ENCODE measurements at places on chromosomes 4 and X. TPM values are rescaled to one million over a fixed set of nuclear protein-coding genes. Genes with fewer than 3 reads are reported as not detected.

Gene ODAPH
- total RNA-seq, result not detected

Gene STAP1
- total RNA-seq, result not detected

DNA sequence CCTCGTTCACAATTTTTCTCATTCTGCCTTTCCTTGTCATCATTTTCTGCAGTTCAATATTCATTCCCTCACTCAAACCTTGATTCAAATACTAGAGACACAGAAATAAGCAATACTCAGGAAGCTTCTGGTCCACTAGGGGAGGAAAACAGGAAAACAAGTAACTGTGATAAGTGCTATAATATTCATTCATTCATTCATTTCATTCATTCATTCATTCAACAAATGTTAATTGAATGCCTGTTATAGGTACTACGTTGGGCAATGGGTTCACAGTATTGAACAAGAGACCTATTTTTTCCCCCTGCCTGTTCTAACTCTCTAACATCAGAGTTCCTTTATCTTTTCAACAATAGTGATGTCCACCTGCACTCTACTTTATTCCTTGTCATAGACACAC is 104.0 kb downstream of the HDAC8 start:
- no peak for DNase-seq

DNA sequence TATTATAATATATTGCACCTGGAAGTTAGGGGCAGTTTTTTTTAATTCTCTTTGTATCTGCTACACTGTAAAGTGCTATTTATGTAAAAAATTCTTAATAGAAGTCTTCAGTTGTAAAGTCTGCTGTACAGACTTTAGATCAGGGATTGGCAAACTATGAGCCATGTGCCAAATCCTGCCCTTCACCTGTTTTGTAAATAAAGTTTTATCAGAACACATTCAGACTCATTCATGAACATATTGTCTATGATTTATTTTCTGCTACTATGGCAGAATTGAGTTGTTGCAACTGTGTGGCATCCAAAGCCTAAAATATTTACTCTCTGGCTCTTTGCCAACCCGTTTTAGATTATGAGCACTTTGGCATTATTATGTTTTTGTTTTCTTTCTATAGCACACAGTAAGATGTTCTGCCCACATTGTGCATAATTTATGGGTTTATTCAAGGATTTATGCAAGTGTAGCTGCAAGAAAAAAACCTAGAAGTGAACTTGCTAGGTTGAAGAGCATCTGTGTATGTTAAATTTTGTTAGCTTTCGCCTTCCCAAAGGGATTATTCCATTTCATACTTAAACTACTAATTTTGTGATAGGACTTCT is 56.9 kb downstream of the CLCN3 start:
- no peak for DNase-seq

Gene PCSK1N
- 8.9 TPM for total RNA-seq

GRCh38 chr4:67751260-67751659 is 2.9 kb downstream of the GNRHR start:
- no peak for DNase-seq

Gene MAGEB1
- not detected for total RNA-seq

DNA sequence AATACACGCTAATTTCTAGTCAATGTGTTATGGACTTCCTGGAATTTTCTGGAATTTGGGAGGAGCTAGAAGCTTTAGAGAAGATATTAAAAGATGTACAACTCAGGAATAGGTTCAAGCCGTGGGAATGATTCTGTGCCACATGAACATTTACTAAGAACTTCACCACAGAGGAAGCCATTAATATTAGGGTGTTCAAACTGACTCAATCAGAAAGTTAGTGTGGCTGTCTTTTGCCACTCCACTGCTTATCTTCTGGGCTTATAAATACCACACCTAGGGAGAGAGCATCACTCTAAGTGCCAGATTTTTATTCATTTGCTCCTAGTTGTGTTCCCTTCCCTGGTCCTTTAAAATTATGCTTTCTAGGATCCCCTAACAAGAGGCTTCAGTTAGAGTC is 409.8 kb downstream of the KCTD8 start:
- DNase-seq, result no peak

Gene WAS
- 0.39 TPM for total RNA-seq

DNA sequence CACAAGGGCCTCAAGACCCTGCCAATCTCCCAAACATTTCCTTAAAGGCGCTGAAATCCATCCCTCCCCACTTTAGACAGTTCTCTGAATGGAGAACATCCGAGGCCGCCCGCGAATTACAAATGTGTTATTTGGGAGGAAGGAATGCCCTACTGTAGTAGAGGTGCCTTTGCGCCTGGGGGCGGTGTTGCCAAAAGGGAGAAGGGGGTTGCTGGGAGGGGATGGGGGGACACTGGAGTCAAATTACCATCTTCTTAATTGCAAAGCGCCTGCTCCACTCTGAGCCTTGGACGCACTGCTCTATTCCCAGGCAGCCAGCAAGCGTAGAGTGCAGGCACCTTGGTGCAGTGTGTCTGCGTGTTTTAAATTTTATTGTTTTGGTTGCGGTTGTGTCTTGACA is 2.7 kb downstream of the TMEM255A start:
- DNase-seq, result no peak

- peak; percentile 22 for DNase-seq
These were observed 134.5 kb upstream of the KLF3 start for GRCh38 chr4:38529189-38530115.

DNA sequence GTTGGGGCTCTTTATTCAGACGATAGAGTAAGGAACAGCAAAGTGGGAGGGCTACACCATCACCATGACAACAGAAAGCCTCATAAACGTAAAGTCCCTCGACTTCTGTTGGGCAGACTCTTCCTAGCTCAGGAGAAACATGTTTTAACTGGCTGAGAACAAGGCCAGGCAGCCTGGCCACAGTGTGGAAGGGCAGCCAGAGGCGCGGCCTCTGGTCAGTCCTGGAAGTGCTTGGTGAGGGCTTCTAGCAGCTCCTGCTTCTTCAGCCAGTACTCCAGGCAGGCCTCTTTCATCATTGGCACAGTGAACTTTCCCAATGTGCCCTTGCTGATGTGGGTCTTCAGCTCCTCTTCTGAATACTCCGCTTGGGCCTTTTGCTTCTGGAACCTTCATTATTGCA is 690.9 kb downstream of the PCDH19 start:
- DNase-seq, result no peak

- peak; percentile 14 for DNase-seq
These were observed 833.9 kb upstream of the PRKX start for GRCh38 chrX:4547213-4547836.

DNA sequence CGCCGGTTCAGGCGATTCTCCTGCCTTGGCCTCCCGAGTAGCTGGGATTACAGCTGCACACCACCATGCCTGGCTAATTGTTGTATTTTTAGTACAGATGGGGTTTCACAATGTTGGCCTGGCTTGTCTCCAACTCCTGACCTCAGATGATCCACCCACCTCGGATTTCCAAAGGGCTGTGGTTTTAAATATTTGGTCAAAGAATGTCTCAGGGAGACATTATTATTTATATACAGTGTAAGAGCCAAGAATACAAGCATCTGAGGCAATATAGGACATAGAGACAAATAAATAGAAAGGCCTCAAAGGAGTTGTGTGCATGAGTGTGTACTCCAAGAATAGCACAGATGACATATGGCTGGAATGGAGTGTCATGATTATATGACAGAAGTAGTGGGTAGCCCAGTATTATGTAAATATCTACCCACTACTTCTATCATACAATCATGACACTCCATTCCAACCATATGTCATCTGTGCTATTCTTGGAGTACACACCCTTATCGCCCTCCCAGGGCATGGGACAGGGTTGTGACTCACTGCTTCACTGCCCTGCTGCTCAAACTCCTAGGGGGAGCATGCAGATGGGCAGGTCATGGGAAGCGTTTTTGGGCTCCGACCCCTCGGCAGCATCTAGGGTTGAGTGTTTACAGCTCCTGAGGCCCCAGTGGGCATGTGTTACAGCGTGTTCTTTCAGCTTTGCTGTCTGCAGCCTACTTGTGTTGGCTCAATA is 1649.8 kb upstream of the PCDH10 start:
- DNase-seq, result no peak

DNA sequence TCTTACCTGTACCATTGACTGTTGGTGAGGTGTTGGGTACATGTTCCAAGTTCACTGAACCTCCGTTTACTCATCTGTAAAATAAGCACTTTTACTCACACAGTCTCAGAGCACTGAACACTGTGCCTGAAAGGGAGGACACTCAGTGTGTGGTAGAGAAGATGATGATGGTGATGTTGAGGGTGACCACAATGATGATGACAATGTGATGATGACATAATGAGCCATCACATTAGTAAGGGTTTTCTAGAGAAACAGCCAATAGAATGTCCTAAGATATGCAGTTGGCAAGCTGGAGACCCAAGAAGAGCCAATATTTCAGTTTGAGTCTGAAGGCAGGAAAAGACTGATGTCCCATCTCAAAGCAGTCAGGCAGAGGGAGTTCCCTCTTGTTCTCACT is 315.4 kb upstream of the IGFBP7 start:
- no peak for DNase-seq

Gene RASL11B
- 0.58 TPM for total RNA-seq

- no peak for DNase-seq
These were observed 379.3 kb upstream of the TENM3 start for GRCh38 chr4:181863856-181864255.

Gene MAMLD1
- total RNA-seq, result 3.6 TPM

- DNase-seq, result no peak
These were observed 59.4 kb downstream of the TSC22D3 start for GRCh38 chrX:107716118-107716684.

Gene ARHGAP24
- 69.2 TPM for total RNA-seq

Gene ADGRG2
- total RNA-seq, result not detected

GRCh38 chrX:110435196-110435595 is 76.5 kb downstream of the RTL9 start:
- no peak for DNase-seq

- DNase-seq, result no peak
These were observed 10.3 kb upstream of the JCHAIN start for GRCh38 chr4:70676554-70677090.

GRCh38 chr4:20297261-20297660 is 45.6 kb downstream of the SLIT2 start:
- DNase-seq, result no peak

DNA sequence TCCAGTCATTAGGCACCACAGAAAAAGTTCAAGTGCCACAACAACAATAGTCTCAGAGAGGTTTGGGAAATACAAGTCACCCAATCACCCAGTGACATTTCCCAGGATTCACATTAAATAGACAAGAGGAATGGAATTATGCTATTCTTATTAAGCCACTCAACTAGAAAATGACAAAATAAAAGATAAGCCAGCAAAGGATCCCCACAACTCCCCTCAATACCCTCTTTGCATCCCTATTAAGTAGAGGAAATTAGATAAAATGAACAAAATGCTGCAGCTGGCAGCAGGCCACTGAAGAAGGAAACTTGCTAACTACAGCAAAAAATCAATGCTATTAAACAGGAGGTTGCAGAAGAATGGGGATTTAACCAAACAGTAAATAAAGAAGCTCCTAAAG is 35.3 kb upstream of the RPS6KA6 start:
- DNase-seq, result no peak

GRCh38 chrX:37077646-37078433 is 69.7 kb downstream of the FAM47C start:
- DNase-seq, result no peak

DNA sequence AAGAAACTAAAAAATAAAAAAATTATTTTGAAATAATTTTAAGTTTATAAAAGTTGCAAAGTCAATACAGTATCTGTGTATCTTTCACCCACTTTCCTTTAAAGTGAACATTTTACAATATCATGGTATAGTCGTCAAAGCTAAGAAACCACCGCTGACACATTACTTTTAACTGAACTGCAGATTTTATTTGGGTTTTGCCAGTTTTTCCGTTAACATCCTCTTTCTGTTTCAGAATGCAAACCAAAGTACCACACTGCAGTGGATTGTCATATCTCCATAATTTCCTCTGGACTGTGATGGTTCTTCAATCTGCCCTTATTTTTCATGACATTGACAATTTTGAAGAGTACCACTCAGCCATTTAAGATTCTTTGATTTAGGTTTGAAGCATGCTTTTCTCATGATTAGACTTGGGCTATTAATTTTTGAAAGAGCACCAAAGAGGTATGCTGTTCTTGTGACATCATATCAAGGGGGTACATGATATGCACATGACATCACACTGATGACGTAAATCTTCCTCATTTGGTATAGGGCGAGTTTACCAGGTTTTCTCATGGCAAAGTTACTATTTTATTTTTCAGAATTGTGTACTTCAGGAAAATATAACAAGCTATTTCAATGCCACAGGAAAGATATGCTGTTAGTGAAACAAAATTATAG is 3.6 kb upstream of the CXCL1 start:
- DNase-seq, result no peak

DNA sequence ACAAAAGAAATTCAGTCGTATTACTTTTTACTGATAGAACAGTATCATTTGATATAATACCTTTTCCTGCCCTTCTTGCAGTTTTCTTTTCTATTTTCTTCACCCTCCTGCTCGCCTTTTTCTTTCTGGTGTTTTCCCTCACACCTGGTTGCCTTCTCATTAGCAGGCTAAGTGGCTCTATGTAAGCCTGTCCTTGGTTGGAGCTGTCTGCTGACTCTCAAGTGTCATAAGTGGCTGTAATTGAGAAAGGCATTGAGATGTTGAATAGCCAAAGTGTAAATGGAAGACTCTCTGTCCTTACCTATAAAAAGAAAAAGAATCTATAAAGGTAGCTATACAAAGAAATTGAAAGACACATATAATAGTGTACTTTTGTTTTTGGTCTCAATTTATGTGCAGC is 180.7 kb downstream of the ADGRL3 start:
- no peak for DNase-seq

GRCh38 chr4:7812231-7812857 is 127.3 kb downstream of the AFAP1 start:
- no peak for DNase-seq

Gene PITX2
- not detected for total RNA-seq

DNA sequence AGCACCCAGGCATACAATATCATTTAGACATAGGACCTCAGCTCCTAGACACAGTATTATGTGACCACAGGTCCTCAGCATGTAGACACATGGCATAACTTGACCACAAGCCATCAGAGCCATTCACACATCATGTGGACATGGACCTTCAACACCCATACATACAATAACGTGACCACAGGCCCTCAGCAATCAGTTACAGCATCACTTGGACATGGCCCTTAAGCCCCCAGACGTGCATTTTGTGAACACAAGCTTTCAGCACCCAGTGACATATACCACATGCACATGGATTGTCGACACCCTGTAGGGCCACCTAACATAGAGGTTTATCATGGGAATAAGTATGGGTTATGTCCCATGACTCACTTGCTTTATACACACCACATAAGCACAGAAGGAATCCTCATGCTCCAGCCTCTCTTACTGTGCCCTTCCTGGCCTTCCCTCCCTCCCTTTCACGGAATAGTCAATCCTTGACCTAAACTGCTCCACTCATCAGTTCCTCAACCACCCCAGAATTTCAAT is 1.9 kb downstream of the TSPYL2 start:
- no peak for DNase-seq

DNA sequence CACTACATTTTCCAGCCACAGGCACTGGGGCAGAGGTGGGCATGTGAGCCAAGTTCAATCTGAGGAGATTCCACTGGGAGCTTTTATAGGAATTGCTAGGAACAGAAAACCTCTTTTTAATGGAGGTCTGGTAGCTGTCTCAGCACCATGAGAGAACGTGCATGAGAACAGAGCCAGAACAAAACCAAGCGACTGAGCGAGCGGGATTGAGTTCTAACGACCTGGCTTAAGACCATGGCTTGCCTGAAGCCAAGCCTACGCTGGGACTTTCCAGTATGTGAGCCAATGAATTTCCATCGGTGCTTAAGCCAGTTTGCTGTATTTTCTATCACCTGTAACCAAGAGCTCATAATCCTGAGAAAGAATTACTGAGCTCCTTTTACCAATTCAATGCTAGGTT is 183.7 kb downstream of the NR3C2 start:
- DNase-seq, result no peak

- no peak for DNase-seq
These were observed 204.9 kb downstream of the MAD2L1 start for GRCh38 chr4:119861731-119862130.

All from glomerular endothelial cell (primary cell).